ENCODE measurements at places on chromosomes 16 and 17.

DNA sequence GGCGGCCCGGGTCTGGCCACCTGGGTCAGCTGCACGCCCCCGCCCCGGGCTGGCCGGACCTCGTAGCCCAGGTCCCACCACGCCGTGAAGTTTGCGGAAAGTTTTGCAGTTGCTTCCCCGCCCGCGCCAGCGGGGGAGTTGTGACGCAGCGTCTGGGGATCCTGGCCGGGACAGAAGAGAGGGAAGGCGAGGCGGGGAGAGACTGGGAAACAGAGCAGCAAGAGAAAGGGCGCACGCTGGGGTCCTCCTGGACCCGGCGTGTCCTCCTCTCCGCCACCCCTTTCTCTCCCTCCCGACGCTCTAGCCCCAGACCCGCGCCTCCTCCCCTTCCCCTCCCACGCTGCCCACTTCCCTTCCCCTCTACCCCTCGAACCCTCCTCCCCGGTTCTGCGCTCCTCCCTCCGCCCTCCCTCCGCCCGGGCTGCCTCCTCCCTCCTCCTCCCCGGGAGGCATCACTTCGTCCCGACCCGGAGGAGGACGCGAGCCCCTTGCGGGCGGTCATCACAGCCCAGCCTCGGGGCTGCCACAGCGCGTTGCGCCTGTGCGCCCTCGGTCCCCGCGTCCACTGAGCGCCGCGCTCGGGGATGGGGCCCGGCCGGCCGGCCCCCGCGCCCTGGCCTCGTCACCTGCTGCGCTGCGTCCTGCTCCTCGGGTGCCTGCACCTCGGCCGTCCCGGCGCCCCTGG is at the start of gene MRC2:
TSS of gene MRC2 (plus strand) at position 452 of the 685 bp plus-strand sequence. CDS start at position 585, 133 bp downstream.
- peak; percentile 90 for DNase-seq

- DNase-seq, result no peak
Observed at GRCh38 chr16:73067671-73068540, 20.0 kb upstream of the ZFHX3 start.

GRCh38 chr17:27475981-27476895 is 20.0 kb downstream of the KSR1 start:
- no peak for DNase-seq

DNA sequence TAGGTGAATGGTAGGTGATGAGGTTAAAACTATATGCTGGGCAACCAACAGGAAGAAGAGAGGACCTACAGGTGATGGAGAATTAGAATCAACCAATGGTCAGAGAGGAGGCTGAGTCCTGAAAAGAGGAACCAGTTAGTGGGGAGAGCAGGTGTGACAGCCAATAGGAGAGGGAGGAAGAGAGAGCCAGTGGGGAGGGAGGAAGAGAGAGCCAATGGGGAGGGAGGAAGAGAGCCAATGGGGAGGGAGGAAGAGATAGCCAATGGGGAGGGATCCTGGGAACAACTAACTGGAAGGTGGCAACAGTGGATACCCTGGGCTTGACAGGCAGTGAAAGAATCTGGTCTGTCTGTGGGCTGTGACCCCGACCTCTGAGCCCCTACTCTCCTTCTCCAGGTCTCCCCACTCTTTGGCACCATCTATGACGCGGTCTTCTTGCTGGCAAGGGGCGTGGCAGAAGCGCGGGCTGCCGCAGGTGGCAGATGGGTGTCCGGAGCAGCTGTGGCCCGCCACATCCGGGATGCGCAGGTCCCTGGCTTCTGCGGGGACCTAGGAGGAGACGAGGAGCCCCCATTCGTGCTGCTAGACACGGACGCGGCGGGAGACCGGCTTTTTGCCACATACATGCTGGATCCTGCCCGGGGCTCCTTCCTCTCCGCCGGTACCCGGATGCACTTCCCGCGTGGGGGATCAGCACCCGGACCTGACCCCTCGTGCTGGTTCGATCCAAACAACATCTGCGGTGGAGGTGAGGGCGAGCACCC is 3.7 kb downstream of the GUCY2D start:
- DNase-seq, result no peak

DNA sequence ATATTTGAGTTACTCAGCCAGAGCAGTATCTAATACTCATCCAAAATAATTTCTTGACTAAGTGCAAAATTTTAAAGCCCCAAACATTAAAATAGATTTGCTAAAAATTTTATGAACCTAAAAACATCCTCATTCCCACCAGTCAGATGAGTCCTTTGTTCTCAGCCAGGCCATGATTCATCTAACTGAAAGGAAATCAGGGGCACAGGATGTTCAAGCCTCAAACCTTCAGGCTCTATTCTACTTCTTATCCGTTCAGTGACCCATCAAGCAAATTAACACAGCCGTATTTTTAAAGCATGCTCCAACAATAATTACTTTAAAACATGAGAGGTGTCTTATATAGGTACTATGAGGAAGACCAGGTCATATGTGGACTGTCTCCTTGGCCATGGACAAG is 176.5 kb upstream of the MON1B start:
- no peak for DNase-seq

- no peak for DNase-seq
Observed at GRCh38 chr17:44124118-44124438, 637 bp upstream of the HDAC5 start.

DNA sequence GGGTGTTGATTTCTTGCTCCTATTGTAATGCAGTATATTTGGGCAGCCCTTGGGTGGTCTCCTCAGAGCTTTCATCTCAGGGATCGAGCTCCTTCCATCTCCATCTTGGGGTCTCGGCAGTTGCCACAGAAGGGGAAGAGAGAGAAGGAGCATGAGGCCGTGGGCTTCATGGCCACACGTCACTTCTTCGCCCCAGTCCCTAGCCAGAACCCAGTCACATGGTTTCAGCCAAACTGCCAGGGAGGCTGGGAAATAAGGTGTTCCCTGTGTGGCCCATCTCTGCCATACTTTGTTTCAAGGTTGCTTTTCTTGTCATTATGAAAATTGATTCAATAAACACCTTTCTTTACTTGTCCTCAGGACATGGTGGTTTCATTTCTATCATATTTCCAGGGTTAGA is 68.4 kb upstream of the NKD1 start:
- no peak for DNase-seq

DNA sequence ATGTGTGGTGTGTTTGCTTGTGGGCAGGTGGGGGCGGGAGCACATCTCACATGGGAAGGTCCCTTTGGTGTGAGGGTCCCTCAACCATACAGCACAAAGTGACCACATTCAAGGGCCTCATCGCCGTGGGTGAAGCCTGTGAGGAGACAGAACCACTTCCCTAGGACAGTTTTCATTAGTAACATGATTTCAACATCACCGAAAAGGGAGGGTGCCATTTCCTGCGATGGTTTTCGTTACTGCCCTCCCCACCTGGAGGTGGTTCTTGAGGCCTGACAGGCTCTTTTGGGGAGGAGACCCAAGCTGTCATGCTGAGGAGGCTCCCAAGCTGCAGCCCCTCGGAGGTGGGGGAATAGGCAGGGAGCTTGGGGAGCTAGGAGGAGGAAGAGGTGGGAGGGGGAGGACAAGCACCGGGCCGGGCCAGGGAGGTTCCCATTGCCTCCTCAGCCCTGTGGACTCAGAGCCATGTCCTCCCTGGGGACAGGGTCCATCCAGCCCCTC is 9.5 kb downstream of the CD300LB start:
- DNase-seq, result no peak

GRCh38 chr17:80938556-80938955 is 53.1 kb upstream of the CHMP6 start:
- no peak for DNase-seq

GRCh38 chr17:27575096-27575911 is 55.7 kb upstream of the LGALS9 start:
- DNase-seq, result no peak

DNA sequence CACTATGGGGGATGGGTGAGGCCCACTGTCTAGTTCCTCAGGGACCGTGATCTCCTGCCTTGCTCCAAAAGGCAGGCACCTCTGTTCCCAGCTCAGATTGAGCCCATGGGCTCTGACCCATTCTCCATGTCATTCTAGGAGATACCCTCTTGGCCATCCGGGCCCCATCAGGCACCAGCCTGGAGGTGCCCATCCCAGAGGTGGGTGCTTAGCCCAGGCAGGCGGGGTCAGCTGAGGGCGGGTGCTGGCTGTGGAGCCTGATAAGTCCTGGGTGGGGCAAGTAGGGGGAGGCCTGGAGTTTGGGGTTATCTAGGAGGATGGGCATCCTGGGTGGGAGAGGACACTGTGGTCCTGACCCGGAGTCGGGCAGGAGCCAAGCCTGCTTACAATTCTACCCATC is 2.3 kb downstream of the E2F4 start:
- no peak for DNase-seq

DNA sequence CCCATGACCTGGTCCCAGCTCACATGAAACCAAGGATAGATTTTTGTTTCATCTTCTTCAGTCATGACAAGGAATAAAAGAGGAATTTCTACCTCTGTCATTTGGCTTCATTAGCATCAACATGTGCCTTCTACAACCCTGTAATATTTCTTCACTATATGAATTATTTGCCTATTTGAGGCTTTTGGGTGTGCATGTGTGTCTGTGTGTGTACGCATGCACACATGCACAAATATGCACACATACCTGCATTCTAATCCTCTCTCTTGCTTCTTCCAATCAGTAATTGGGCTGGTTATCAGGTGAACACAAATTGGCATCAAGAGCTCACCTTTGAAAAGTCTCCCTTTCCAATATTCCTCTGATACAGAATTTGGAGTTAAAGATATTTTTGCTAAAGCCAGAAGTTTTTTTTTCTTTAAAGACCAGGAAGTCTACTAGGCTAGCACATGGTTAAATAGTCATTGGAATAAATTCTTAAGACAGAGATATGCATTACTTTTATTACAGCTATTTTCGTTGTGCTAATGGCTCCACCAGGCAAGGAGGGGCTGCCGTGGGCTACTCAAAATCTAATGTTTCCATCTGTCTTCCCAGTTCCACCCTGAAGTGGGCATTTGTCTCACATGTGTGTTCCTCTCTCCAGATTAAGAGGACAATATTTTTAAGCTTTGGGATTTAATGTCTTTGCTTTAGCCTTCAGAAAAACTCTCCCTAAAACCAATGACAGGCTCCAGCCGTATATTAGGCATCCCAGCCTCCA is 547.2 kb upstream of the CDH5 start:
- DNase-seq, result no peak

DNA sequence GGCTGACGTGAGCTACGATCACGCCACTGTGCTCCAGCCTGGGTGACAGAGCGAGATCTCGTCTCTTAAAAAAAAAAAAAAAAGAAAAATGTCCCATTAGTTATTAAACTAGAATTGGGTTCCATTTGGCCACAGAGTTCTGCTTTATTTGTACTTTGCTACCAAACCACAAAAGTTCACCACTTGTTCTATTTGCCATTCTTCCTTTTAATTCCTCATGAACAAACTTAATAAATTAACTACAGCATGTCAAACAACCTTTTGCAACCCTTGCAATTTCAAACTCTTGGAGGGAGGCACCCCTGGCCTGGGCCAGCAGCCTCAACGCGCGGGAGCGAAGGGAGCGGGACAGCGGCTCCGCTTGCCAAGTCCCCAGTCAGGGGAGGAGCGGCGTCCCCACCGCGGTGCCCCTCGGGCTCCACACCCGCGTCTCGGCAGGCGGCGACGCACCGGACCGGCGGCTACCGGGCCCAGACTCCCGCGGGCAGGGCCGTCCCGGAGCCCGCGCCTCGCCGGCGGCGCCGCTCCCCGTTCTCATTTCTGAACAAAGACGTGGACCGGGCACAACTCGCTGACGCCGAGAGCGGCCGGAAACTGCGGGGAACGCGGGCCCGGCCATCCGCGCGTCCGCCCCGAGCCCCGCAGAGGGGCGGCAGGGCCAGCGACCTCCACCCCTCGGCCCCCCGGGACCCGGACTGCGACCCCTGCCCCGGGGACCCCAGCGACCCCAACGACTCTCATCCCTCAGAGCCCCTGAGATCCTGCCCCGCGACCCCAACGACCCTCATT is 775 bp downstream of the CYTH1 start:
- DNase-seq, result no peak

DNA sequence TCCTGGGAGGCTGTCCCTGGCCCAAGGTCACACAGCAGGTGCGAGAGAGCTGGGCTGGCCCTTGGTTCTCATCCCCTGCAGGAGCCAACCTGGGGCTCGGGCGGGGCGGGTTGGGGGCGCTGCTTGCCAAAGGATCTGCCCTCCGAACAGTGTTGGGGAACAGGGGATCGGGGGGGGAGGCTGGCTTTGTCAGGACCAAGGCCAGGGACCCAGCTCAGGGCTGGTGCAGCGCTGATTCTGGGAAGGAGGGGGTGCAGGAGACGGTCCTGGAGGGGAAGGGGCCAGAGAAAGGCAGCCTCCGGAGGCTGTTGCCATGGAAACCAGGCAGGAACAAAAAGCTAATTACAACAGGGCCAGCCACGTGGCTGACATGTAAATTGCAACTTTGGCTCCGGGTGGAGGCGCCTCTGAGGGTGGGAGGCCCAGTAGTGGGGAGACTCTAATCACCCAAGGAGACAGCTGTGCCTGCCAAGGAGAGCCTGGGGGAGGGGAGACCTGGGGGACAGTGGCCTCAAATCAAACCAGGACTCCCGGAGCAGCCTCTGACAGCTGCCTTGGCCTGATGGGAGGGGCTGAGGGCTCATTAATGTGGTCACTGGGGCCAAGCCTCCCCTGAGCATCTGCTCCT is 1.3 kb downstream of the TUBB3 start:
- peak; percentile 44 for DNase-seq

- no peak for DNase-seq
Observed at GRCh38 chr17:42975265-42975664, 4.6 kb downstream of the PTGES3L start.

Data from iris pigment epithelial cell (primary cell).